Suprapubic skin (tissue), 4 donors: ENCODE measurements at places on chromosomes 1 and 21.

GRCh38 chr1:166174108-166174507, 7.3 kb upstream of the FAM78B start:
- no peak for DNase-seq

GRCh38 chr21:41460578-41461527, 34.8 kb downstream of the MX1 start:
- DNase-seq: peak; percentile 88

GRCh38 chr1:240287722-240288121, 196.0 kb downstream of the FMN2 start:
- no peak for DNase-seq

DNA sequence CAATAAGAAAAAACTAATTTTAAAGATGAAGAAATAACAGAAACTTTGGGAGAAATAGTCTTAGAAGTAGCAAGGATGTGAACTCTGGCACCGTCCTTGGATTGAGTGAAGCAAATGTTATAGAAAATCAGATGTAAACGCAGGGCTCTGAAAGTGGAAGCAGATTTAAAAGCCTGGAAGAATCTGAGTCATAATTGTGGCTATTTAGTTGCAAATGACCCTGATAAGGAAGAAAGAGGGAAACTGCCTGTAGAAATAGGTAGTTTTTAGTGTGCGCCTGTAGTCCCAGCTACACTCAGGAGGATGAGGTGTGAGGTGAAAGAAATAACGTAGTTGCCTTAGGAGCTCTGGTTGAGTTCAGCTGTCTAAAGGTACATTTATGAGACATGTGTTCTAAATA, 101.0 kb downstream of the NGF start:
- no peak for DNase-seq

DNA sequence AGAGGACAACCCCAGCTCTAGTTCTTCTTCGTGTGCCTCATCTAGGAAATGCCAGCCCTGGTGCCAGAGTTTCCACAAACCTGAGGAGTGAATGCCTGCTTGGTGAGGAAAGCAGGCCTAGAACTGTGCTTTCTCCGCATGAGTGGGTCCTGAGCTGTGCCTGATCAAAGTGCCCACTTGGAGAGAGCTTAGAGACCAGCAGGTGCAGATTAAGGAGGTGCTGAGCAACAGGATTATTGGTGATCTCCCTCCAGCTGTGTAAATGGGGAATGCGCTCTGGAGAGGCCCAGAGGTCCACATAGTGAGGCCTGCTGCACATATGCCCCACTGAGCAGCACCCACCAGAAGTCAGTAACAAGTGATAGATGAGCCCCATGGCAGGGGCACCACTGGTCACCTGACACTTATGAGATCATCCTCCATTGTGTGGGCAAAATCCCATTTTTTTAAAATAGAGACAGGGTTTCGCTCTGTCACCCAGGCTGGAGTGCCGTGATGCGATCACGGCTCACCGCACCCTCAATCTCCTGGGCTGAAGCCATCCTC, 127.2 kb upstream of the ZC3H12A start:
- no peak for DNase-seq

- DNase-seq: no peak
Measured at GRCh38 chr1:242876030-242876429, 351.5 kb upstream of the PLD5 start.

DNA sequence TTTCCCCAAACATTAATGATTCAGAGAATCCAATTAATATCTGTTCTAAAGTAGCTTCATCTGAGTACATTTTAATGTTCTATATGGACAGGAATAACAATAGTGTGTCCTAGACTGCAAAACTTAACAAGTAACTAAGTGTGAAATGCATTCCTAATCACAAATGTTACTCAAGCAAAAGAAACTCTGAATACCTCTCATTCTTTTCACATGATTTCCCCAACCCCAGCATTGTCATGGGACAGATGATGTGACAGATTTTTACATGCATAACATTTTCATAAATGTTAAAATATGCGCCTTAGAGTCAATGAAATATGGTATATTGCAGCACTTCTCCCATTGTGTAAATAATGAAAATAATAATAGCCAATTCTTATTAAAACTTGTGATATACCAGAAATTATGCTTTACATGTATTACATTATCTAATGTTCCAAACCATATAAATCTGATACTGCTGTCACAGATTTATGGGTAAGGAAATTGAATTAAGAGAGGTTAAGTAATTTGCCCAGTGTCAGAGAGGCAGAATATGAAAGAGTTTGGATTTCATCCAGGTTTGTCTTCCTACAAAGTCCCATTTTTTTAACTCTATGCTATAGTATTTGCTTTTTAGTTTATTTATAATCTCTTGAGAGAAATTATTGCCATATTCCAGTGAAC, 269.4 kb downstream of the LRRC7 start:
- no peak for DNase-seq

DNA sequence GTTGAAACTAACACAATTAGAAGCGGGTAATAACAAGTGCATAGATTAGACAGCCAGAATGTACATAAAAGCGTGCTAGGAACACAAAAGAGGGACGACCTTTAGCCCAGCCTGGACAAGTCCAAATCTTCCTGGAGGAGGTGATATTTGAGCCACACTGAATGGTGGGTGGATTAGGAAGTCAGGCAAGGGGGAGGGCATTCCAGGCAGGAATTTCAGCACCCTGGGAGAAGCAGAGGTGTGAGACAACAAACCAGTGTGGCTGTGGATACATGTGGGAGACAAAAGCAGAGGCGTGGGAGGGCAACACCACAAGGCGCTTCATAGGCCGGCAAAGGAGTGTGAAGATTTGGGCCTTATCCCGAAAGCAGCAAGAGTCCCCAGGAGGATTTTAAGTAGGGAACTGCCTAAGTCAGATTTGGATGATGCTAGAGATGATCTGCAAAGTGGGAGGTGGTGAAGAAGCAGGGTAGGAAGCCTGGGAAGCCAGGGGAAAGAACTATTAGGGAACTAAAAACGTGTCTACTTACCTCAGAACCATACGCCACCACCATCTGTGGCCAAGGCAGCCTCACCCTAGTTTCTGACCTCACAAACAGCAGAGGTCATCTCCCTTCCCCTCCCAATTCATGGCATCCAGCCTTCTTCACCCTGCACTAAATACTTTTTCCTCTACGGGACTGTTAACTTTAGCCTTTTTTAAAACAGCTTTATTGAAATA, 81.8 kb downstream of the GLUL start:
- DNase-seq: no peak

DNA sequence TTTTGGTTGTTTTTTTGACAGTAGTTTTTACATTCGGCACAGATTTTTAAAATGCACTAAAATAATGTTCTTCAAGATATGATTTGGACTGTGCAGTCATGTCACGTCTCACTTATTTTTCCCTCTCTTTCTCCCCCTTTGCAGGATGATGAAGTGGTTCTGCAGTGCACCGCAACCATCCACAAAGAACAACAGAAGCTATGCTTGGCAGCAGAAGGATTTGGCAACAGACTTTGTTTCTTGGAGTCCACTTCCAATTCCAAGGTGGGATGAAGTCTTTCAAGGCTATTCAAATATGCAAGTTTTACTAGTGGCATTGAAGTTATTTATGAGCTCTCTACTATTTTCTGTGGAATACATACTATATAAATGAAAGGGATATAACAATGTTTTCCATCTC, 228.4 kb downstream of the RYR2 start:
- DNase-seq: no peak

- no peak for DNase-seq
Measured at GRCh38 chr21:45088116-45088515, 13.7 kb downstream of the ADARB1 start.

- DNase-seq: no peak
Measured at GRCh38 chr1:9705337-9706093, 54.0 kb downstream of the PIK3CD start.

DNA sequence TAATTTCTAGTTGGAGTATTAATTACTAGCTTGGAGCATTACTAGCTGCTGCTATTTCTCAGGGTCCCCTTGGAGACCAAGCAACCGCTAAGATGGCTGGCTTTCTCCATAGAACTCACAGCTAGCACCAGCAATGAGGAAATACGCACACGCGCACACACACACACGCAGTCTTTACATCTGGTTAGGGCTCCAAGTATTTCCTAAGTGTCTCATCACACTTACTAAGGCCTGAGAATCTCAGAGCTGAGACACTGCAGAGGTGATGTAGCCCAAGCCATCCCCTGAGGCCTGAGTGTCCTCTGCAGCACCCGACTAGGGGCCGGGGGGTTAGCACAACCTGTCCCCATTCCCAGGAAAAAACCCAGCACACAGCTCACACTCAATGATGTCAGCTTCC, 42.5 kb downstream of the ITPKB start:
- DNase-seq: no peak

GRCh38 chr1:210781652-210782051, 352.3 kb downstream of the KCNH1 start:
- DNase-seq: no peak
